ENCODE measurements at places on chromosomes 6 and 20.

- DNase-seq, result no peak
These were observed 109.7 kb downstream of the VEGFA start for GRCh38 chr6:43879722-43880121.

- no peak for DNase-seq
These were observed 293.4 kb downstream of the TFAP2C start for GRCh38 chr20:56922497-56922896.

GRCh38 chr6:117655380-117655779 lies 19.9 kb upstream of the NUS1 start:
- DNase-seq, result no peak

DNA sequence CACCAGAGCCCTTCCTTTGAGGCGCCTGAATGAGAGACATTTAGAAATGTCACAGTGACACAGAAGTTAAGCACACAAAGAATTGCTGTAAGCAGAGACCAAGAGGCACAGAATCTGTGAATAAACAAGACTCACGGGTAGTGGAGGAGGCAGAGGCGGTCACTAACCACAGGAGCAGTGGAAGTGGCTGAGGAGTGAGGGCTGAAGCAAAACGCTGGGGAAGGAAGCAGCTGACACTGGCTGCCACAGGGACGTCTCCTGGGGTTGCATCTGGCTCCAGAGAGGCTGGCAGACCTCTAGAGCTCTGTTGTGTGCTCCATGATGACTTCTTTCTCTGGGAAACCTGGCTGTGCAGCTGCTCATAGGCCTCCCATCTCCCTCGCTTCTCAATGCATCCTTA lies 65.0 kb upstream of the SLC2A12 start:
- peak; percentile 79 for DNase-seq

DNA sequence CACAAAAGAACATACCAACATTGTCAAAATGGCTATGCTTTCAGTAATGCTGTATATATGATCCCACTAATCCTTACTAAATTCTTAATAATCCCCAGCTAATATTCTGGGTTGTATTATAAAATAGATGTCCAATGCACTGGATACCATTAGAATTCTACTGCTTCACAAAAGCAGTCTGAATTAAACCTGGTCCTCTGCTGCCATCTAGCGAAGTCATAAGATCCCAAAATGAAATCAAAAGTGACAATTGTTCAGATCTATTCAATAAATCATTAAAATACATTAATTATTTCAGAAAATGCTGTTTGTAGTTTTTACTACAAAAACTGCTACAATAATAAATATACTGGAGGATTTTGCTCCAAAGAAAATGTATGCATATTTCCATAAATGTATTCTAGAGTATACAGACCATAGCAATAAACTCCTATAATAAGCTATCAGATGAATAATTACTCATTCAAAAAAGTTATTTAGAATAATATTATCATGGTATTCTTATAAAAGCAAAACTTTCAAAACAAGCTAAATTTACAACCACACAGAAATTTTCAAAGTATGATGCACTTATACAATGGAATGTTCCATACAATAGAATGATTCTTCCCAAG lies 92.6 kb downstream of the RNGTT start:
- peak; percentile 84 for DNase-seq
